Effector CD4-positive, alpha-beta T cell (primary cell): ENCODE measurements at places on chromosomes 3 and 15.

DNA sequence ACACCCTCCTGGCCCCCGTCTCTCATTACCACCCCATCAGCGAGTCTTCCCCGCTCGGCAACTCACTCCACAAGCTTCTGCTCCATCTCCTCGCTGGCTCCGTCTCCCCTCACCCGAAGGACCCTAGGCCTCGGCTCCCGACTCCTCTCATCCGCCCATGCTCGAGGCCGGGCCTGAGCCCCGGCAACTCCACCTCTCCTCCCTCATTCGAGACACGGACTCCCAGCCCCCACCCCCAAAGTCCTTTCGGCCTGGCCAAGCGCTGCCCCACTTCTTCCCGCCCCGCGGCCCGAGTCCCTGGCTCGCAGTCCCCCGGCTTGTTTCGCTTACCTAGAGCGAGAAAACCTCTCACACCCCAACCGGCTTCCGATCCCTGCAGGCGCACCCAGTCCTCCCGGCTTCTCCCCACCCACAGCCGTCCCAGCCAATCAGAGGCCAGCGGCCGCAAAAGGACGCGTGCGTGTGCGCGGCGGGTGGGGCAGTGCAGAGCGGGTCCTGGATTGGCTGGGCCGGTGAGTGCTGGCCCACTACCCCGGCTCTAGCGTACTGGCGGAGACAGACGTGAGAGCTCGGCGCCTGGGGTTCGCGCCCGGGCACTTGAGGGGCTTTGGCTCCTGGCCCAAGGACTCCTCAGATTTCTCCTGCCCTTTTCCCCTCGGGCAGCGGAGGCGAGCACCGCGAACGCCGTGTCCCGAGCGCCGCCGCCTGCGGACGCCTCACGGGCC lies at the start of gene HIGD1A:
Gene HIGD1A, minus strand, starts transcription at position 385 of the 725 bp plus-strand sequence. CDS start 10,237 bp downstream, outside the sequence.
- DNase-seq, result peak; percentile 90

GRCh38 chr3:186307594-186308221 lies 54.3 kb downstream of the DGKG start:
- DNase-seq, result no peak

GRCh38 chr15:22952796-22953579 lies 27.2 kb downstream of the CYFIP1 start:
- DNase-seq, result no peak

DNA sequence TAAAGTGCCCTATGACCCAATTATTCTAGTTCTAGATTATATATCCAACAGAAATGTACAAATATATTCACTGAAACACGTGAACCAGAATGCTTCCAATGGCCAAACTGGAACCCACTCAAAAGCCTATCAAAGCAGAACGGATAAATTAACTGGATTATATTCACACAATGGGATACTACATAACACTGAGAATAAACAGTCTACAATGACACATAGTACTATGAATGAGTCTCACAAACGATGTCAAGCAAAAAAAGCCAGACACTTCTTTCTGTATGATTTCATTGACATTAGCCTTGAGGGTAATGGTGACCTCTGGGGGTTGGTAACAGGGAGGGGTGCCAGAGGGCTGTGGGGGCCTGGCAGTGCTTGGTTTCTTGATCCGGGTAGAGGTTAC lies 50.9 kb upstream of the HACD2 start:
- DNase-seq, result no peak

- DNase-seq, result peak; percentile 59
Measured at GRCh38 chr3:32238453-32239306, at the start of gene CMTM8. TSS of gene CMTM8 (plus strand) at chr3:32238680. CDS start at chr3:32238973, 293 bp downstream.

GRCh38 chr15:79977431-79978054 lies 6.5 kb upstream of the BCL2A1 start:
- DNase-seq, result no peak

GRCh38 chr3:102802819-102803420 lies 368.1 kb downstream of the ZPLD1 start:
- DNase-seq, result no peak

GRCh38 chr15:57792724-57793449 lies 86.4 kb downstream of the POLR2M start:
- no peak for DNase-seq

GRCh38 chr3:58666683-58667082 lies at the start of gene FAM3D:
TSS of gene FAM3D (minus strand) at chr3:58666774. CDS start at chr3:58655563, 11,211 bp downstream.
- no peak for DNase-seq

DNA sequence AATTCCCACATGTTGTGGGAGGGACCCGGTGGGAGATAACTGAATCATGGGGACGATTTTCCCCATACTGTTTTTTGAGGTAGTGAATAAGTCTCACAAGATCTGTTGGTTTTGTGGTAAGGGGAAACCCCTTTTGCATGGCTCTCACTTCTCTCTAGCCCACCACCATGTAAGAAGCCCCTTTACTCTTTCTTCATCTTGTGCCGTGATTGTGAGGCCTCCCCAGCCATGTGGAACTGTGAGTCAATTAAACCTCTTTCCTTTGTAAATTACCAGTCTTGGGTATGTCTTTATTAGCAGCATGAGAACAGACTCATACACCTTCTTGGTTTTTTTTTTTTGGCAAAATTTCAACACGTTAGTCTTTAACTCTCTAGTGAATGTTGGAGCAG lies 18.1 kb downstream of the ARL8B start:
- no peak for DNase-seq

GRCh38 chr15:44275150-44275830 lies 13.2 kb upstream of the GOLM2 start:
- no peak for DNase-seq

DNA sequence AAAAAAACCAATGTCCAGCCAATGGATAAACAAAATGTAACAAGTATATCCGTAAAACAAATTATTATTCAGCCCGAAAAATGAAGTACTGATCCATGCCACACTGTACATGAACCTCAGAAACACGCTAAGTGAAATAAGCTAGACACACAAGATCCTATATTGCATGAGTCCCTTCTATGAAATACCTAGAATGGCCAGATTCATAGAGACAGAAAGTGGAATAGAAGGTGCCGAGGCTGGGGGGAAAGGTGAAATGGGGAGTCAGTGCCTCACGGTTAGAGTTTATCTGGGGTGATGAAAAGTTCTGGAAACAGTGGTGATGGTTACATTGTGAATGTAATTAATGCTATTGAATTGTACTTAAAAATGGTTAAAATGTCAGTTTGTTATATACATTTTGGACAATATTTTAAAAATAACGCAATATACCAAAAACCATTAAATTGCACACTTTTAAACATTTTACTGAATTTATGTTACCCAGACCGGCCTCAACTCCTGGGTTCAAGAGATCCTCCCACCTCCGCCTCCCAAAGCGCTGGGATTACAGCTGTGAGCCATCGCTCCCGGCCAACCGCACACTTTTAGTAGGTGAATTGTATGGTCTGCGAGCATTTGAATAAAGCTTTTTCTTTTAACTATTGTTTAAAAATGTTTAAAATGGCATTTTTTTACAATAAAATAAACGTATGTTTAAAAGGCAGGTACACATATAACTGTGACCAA lies 2.1 kb downstream of the RNF168 start:
- DNase-seq, result no peak

GRCh38 chr3:14273901-14274611 lies 95.4 kb downstream of the LSM3 start:
- DNase-seq, result no peak

- DNase-seq, result no peak
Measured at GRCh38 chr15:74933573-74933972, 4.3 kb downstream of the COX5A start.

- no peak for DNase-seq
Measured at GRCh38 chr3:179402963-179403362, 48.3 kb downstream of the GNB4 start.
